Right cardiac atrium (tissue), 5 donors: ENCODE measurements at places on chromosomes 5 and 9. TPM values are rescaled to one million over a fixed set of nuclear protein-coding genes. Genes with fewer than 3 reads are reported as not detected.

Gene CXCL14
- total RNA-seq = not detected

Gene SLC34A3
- not detected for total RNA-seq

Gene SYNPO
- 598 TPM for total RNA-seq

Gene PKD2L2
- 0.71 TPM for total RNA-seq

Gene DBN1
- 15.3 TPM for total RNA-seq
